ENCODE measurements at places on chromosomes 13 and 19.
A peak's percentile ranks its signal among the peaks of the same experiment; 100 is the strongest.

DNA sequence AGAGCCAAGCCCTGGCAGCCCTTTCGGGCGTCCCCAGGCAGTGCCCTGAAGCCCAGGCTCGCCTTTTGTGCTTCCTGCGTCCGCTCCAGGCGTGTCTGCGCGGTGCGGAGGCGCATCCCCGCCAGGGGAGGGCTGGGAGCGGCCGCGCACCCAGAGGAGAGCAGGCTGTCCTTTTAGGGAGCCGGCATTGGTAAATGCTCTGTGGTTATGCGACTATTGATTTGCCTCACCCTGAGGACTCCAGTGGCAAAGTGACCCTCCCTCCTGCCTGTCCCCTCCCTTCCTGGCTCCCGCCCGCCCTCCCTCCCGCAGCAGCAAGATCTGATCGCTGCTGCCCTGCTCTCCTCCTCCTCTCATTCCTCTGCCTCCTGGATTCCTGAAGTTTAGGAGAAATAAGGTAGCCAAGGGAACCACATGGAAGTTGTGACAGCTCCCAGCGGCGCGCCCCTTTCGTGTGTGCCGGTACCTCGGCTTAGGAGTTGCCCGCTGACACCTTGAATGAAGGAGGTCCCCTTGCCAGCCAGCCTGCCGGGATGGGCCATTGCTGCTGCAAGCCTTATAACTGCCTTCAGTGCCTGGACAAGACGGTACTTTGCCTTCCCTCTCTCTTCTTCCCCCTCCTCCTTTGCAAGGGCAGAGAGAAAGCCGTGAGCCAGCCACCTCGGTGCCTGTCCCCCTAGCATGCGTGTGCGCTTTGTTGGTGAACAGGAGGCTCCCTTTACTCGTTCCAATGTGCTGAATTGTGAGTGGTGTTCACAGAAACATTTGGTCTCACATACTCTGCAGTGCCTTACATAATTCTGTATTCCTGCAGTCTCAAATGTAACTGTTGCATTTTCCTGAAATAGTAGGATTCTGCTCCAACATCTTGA is 166.9 kb downstream of the SLC7A1 start:
- DNase-seq: peak; percentile 68

DNA sequence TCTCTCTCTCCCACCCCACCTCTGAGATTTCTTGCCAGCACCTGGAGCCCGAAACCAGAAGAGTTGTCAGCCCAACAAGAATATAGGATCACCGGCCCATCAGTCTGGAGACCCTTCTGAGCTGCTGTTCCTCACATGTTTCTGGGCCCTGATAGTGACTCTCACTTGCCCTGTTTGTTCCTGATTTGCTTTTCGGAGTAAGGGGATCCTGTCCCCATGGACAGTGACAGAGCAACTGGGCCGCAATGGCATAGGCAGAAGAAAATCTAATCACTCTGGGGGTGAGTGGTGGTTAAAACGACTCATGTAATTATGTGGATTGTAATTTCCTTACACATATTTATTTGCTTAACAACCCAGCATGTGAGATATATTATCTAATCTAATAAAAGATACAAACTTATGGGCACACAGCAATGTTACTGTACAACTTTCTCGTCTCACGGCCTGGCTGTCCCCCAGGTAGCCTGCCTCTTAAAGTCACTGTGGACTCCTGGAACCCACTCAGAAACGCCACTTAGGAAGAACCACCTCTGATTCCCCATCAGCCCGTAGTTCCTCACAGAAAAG is 663 bp upstream of the SMAD9 start:
- DNase-seq: no peak

GRCh38 chr13:37453246-37453645 is 145.3 kb downstream of the POSTN start:
- no peak for DNase-seq

GRCh38 chr13:45496942-45497341 is 32.2 kb downstream of the COG3 start:
- DNase-seq: no peak

- DNase-seq: no peak
Measured at GRCh38 chr13:42239644-42240043, 32.3 kb upstream of the AKAP11 start.

GRCh38 chr13:42102961-42103865 is 54.8 kb downstream of the DGKH start:
- DNase-seq: no peak

DNA sequence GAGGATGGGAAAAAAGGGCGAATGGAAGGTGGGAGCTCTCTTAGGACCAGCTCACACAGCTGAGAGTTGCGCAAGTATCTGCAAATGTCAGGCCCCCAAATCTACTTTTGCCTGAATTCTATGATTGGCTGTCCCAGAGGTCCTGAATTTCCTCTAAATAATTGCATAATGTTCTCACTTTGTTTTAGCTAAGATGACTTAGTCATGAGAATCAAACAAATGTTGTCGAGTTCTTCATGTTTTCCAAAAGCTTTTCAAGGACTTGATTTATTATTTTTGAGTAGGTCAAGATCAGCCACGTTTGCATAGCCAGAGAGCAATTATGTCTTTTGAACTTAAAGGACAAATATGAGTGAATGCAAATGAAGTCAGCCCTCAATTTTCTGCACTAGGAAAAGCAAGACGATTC is 246.6 kb upstream of the MAB21L1 start:
- no peak for DNase-seq

GRCh38 chr19:27672309-27673047 is 1540.5 kb downstream of the UQCRFS1 start:
- DNase-seq: no peak

GRCh38 chr13:75468602-75469001 is 13.4 kb downstream of the TBC1D4 start:
- DNase-seq: no peak

Data from SK-N-SH (cell line).